ENCODE measurements at places on chromosomes 3 and 15.
A peak's percentile ranks its signal among the peaks of the same experiment; 100 is the strongest.

GRCh38 chr3:4581124-4581424, 87.9 kb downstream of the ITPR1 start:
- DNase-seq = no peak

DNA sequence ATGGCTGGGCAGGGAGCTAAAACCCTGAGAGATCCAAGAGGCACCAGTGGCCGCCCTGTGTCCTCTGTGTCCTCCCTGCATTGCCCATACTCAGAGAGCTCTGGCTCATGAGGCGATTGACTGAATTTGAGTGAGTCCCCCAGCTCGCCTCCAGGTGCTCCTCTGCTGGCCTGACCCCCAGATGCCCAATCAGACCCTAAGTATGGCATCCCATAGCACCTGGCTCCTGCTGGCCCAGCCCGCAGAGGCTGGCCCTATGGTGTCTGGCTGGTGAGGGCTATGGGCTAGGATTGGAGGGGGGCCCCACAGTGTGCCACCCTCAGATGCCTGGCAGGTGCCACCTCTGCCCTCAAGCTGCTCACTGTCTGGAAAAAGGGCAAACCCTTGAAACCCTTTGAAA, 1.6 kb upstream of the TKT start:
- no peak for DNase-seq

GRCh38 chr15:63308947-63309346, 31.5 kb downstream of the APH1B start:
- DNase-seq = no peak

GRCh38 chr15:81101894-81102815, 31.9 kb upstream of the CFAP161 start:
- no peak for DNase-seq

- no peak for DNase-seq
Measured at GRCh38 chr3:111971533-111972130, 7.2 kb upstream of the ABHD10 start.

- DNase-seq = no peak
Measured at GRCh38 chr3:76986876-76987474, 52.9 kb upstream of the ROBO2 start.

DNA sequence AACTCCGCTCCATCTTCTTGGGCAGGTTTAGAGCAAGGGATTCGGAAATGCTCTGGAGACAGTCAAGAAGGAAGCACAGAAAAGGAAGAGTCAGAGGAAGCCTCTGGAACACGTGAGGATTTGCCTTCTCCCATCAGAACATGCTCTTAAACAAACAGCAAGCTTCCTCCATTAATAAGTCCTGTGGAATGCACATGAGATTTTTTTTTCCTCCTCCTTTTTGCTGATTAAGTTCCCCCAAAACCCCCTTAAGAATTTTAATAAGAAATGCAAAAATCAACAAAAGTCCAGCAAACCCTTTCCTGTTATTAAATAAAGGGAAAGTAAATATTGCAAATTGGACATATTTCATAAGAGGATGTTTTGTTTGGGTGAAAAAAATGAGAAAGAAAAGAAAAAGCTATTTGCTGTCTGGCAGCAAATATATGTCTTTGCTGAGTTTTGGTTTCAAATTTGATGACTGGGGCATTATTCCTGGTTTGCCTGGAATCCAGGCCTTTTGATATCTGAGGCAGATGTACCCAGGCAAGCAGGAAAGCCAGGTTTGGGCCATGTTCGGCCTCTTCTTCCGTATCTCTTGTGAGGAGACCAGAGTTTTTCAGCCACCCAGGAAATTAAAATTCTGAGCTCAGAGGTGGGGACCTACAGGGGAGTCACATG, 7.9 kb upstream of the TSEN2 start:
- no peak for DNase-seq

GRCh38 chr15:55707518-55707917, 35.4 kb downstream of the PRTG start:
- DNase-seq = no peak

GRCh38 chr3:172280406-172281051, 167.7 kb downstream of the GHSR start:
- DNase-seq = no peak

- no peak for DNase-seq
Measured at GRCh38 chr15:40416056-40416455, 10.5 kb downstream of the IVD start.

GRCh38 chr15:81575436-81576123, 201.6 kb upstream of the TMC3 start:
- DNase-seq = peak; percentile 62

DNA sequence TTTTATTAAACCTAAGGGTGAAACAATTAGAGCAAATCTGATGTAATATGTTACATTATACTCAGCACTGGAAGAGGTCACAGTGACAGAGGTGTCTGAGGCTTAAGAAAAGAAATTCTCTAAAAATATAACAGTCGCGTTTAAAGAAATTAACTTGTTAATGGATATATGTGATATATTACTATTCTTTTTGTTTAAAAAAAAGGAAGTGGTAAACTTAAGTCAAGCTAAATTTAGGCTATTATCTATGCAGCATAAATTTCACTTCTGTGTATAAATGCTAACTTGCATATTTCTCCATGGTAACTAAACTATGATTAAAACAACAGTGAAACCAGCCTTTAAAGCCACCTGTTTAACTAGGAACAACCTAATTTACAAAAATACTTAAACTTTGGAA, 191.3 kb downstream of the FOXP1 start:
- DNase-seq = no peak

Data from NCI-H1436 treated with DMSO at 0.1 percent for 48 hours (cell line).